ENCODE measurements at places on chromosomes 6 and 20. TPM values are rescaled to one million over a fixed set of nuclear protein-coding genes. Genes with fewer than 3 reads are reported as not detected.
A peak's percentile ranks its signal among the peaks of the same experiment; 100 is the strongest.

Gene CAP2
- 5.7 TPM for total RNA-seq

DNA sequence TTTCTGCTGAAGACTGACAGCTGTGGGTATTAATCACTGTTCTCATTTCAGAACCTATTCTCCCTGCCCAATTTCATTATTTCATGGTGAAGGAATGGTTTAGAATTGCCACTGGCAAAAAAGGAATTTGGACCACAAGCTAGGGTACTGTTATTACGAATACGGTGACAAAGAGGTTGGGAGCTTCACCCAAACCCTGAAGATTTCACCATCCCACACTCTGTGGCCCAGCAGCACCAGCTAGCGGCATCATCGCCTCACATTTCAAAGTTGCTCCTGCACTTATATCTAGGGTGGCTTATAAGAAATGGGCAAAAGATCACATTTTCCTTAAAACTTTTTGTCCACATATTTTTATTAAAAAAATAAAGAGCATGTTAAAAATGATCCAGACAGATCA is 236.1 kb downstream of the SYNDIG1 start:
- H3K4me3 ChIP-seq, result no peak overlapping the region
- no peaks in the 10 kb centered on the region for H3K4me1 ChIP-seq
- H3K27me3 ChIP-seq, result no peaks in the 10 kb centered on the region

Gene CLPSL1
- total RNA-seq, result 11.9 TPM

- DNase-seq, result no peak
- H3K27ac ChIP-seq, result no peak overlapping the region
- H3K36me3 ChIP-seq, result no peaks in the 10 kb centered on the region
Measured at GRCh38 chr6:165045631-165046030, 263.8 kb downstream of the C6orf118 start.

DNA sequence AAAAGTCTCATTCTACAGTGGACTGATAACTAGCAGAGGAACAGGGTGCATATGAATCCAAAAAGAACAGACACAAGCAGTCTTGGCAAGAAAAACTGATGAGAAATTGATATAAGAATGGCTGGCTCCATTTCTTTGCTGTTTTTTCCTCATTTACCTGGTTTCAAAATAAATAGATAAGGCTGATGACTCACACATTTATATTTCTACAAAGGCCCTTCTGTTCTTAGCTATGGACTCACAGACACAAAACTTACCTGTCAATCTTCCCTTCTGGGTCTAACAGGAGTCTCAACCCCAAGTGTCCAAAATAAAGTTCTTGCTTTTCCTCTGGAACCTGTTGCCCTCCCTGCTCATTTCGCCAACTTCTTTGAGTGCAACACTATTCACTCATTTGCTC is 941 bp downstream of the SLC17A4 start:
- no peak for DNase-seq
- no peaks in the 10 kb centered on the region for H3K27me3 ChIP-seq
- H3K4me1 ChIP-seq, result no peaks in the 10 kb centered on the region
- peak overlapping the region; percentile 76 for H3K27ac ChIP-seq

Gene NCR2
- not detected for total RNA-seq

Gene ADGRF5
- 6.5 TPM for total RNA-seq
